ENCODE measurements at places on chromosomes 4 and X.

GRCh38 chrX:77431227-77431626 lies 16.0 kb upstream of the FGF16 start:
- no peak for DNase-seq

DNA sequence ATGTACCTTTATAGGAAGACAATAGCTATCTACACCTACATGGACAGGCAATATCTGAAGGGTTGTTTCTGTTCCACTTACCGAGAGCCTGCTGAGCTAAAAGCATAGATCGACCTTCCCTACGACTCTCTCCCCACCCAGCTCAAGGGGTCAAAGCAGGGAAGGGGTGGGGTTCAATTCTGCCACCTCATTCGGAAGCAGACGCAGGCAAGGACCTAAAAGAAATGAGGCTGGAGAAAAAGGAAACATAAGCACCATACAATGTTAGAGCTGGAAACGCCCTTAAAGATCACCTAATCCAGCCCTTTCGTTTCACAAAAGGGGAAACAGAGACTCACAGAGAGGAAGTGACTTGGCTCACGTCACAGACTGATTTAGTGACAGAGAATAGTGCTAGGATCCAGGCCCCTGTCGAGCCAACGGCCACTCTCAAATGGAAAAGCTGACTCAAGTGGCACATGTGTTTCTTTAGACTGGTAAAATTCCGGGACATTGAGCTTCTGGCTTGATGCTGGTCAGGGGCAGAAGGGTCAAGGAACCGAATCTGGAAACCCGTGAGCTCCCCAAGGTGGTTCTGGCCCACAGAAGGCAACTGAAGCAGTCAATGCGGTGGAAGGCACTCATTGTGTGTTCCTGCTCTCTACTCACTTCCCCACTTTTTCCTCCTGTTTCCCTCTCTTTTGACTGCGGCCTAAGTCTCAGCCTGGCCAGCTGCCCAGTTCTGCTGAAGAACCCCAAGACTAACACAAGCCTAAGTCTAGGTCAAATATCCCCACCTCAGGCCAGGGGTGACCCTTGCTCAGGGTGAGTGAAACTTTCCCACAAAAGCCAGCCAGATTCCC lies 7.5 kb downstream of the SEPTIN6 start:
- DNase-seq: no peak

GRCh38 chr4:141891260-141892120 lies 255.1 kb downstream of the IL15 start:
- no peak for DNase-seq

- DNase-seq: no peak
Observed at GRCh38 chrX:96464880-96465558, 219.6 kb upstream of the DIAPH2 start.

DNA sequence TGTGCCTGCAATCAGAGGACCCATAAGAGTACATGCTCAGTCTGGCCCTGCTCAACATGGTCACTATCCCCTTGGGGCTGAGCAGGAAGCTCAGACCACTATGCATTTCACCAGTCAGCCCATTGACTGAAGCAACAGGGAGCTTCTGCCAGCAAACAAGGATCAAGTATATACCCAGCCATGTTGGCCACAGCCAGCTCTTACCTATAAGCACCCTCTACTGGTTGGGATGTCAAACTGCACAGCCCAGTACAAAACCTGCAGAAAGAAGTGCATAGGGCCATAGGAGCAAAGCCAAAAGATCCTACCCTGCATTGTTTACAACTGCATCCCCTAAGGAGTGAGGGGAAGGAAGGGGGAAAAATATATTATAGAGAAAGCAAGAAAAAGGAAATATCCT lies 214.4 kb upstream of the CPEB2 start:
- DNase-seq: no peak

Measured in cortex of kidney (tissue), 1 donor.